ENCODE measurements at places on chromosomes 5 and 9.

DNA sequence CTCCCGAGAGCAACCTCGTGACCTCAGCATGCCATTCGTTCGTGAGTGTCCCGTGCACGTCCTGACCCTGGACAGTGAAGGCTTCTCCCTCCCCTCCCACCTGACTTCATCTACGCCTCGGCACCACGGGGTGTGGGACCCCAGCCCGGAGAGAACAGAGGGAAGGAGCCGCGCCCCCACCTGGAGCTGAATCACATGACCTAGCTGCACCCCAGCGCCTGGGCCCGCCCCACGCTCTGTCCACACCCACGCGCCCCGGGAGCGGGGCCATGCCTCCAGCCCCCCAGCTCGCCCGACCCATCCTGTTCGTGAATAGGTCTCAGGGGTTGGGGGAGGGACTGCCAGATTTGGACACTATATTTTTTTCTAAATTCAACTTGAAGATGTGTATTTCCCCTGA, 38.3 kb upstream of the FCN2 start:
- DNase-seq, result no peak

GRCh38 chr9:123278361-123278760, 10.0 kb upstream of the STRBP start:
- DNase-seq, result no peak

- DNase-seq, result no peak
Observed at GRCh38 chr9:20994486-20994885, 37.0 kb downstream of the HACD4 start.

DNA sequence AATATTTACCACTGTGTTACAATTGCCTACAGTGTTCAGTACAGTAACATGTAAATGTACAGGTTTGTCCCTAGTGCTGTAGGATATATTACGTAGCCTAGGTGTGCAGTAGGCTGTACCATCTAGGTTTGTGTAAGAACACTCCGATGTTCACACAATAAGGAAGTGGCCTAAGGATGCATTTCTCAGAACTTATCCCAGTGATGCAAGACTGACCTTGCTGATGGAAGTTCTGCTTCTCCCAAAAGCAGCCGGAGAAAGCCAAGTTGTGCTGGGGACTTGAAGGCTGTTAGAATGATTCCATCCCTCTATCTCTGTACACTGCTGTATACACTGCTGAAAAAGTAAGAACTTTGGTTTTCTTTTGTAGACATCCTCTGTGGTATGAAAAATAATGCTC, 21.6 kb downstream of the NEUROG1 start:
- no peak for DNase-seq

DNA sequence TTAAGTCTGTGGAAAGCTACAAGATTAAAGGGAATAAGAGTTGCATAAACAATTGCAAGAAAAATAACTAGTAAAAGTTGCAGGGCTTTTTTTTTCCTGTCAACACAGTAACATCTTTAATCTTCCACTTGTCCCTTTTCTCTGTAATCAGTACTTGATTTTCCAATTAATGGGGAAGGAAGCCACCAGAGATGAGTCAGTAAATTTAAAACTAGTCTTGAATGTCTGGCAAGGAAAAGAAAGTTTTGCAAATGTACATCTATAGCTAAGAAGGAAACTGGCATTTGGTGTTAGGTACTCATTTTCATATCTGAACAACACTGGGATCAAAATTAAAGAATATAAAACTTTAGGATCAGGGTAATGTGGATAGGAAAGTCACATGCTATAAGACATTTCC, 17.1 kb downstream of the DAP start:
- no peak for DNase-seq

DNA sequence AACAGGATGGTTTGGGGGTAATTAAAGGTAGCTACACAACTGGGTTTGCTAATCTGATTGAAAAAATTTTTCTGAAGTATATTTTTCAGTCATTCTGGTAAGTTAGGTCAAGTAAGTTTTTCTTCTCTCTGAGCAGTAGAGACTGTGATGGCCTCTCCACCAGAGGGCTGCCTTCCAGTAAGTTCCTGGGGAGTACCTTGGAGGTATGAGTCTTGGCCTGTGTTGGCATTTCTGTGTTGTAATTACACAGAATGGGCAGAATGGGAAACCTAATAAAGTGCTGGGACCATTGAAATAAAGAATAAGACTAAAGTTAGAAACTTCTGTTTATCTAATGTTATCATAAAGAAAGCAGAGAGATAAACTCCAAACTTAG, 430.8 kb downstream of the ARHGEF28 start:
- DNase-seq, result peak; percentile 11

DNA sequence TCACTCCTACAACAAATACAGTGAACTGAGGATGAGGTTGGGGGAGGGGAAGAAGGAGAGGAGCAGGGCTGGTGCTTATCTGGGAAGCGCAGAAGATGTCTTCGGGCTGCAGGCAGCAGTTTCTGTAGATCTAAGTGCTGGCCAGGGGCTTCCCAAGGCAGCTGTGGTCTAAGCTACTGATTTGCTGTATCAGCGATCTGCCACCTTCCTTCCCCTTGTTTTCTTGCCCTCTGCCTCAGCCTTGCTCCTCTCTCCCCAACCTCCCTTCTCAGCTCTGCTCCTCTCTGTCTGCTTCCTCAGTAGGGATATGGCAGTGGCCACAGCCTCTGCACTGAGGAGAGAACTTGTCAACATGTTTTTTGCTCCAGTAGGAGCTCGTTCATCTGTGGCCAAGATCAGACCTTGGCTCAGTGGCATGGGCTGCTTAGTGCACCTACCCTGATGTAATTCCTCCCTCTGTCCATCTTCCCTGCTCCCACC, 42.8 kb upstream of the IL6ST start:
- no peak for DNase-seq

DNA sequence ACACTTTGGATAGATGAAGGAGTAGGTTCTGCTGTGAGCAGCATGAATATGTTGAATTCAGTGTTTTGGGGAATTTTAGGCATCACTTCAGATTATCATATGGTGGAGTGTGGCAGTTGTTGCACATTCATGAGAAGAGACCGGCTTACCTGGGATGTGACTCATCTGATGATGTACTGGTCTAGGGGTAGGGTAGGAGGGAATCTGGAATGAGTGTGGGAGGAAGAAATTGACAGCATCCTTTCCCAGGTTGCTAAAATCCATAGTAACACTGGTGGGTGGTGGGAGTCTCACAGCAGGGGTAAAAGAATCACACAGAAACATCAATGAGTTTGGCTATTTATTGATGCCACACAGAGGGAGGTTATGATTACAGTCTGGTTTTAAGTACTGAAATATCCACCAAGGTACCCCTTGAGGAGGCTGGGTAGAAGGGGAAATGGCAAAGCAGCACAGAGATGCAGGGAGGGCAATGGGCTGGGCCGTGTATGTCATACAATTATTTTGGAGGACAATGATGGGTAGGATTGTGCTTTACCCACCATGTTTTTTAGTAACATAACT, 82.5 kb downstream of the TARS1 start:
- no peak for DNase-seq

Measured in WTC11 (cell line).